ENCODE measurements at places on chromosomes 12 and 14.

DNA sequence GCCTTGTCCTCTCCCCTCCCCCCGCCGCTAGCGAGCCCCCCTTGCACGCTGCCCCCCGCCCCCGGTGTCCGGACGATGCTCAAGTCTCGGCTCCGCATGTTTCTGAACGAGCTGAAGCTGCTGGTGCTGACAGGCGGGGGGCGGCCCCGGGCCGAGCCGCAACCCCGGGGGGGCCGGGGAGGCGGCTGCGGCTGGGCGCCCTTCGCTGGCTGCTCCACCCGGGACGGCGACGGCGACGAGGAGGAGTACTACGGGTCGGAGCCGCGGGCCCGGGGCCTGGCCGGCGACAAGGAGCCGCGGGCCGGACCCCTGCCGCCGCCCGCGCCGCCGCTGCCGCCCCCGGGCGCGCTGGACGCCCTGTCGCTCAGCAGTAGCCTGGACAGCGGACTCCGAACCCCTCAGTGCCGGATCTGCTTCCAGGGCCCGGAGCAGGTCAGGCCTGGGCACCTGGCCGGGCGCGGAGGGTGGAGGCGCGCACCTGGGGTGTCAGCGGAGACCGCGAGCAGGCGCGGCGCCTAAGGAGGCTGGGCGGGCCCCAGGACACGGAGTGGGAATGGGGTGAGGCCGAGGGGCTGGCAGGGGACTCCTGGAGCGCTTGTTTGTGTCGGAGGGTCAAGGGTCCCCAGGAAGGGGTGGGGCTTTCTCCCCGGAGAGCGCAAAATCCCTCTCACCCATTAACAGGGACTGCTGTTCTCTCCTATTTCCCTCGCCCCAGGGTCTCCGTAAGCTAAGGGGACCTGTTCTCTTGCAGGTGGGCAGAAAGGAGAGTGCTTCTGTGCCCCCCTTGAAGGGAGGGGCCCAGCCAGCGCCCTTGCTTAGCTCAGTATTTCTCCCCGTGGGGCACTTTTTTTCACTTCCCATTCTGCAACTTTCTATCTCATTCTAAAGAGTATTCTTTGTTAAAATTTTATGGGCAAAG is 810 bp downstream of the MARCHF9 start:
- peaks cover 43% of the 10 kb centered on the region for H3K4me1 ChIP-seq
- H3K36me3 ChIP-seq: peaks cover 19% of the 10 kb centered on the region
- no peak for DNase-seq
- peak overlapping the region; percentile 89 for H3K4me3 ChIP-seq

- H3K27ac ChIP-seq: no peak overlapping the region
- H3K4me1 ChIP-seq: peaks cover 5% of the 10 kb centered on the region
- H3K36me3 ChIP-seq: no peaks in the 10 kb centered on the region
- DNase-seq: no peak
- no peaks in the 10 kb centered on the region for H3K27me3 ChIP-seq
Measured at GRCh38 chr12:80469681-80470080, 25.6 kb downstream of the PTPRQ start.

DNA sequence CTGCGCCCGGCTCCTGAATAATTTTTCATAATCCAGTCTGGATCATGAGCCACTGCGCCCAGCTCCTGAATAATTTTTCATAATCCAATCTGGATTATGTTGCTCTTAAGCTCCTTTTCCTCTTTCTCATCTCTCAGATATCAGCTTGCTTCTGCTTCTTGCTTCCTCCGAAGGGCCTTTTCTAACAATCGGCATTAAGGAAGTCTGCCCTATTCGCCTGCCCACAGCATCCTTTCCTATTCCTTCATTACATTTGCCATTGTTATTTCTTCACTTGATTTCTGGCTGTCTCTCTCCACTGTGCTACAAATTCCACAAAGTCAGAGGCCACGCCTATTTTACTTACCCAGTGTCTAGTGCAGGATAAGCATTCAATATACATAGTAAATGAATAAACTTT is 83.5 kb downstream of the TTC7B start:
- H3K4me3 ChIP-seq: no peak overlapping the region
- no peaks in the 10 kb centered on the region for H3K27me3 ChIP-seq
- H3K4me1 ChIP-seq: peaks cover 8% of the 10 kb centered on the region
- peaks cover 13% of the 10 kb centered on the region for H3K36me3 ChIP-seq
- H3K27ac ChIP-seq: no peak overlapping the region

- peaks cover 45% of the 10 kb centered on the region for H3K36me3 ChIP-seq
- no peaks in the 10 kb centered on the region for H3K27me3 ChIP-seq
- no peak overlapping the region for H3K4me3 ChIP-seq
- DNase-seq: no peak
- H3K4me1 ChIP-seq: no peaks in the 10 kb centered on the region
Measured at GRCh38 chr12:12115514-12115913, 44.8 kb downstream of the BCL2L14 start.

- H3K27me3 ChIP-seq: no peaks in the 10 kb centered on the region
- no peak for DNase-seq
- H3K36me3 ChIP-seq: no peaks in the 10 kb centered on the region
- peaks cover 10% of the 10 kb centered on the region for H3K4me1 ChIP-seq
Measured at GRCh38 chr12:108751821-108752220, 20.5 kb upstream of the CORO1C start.

DNA sequence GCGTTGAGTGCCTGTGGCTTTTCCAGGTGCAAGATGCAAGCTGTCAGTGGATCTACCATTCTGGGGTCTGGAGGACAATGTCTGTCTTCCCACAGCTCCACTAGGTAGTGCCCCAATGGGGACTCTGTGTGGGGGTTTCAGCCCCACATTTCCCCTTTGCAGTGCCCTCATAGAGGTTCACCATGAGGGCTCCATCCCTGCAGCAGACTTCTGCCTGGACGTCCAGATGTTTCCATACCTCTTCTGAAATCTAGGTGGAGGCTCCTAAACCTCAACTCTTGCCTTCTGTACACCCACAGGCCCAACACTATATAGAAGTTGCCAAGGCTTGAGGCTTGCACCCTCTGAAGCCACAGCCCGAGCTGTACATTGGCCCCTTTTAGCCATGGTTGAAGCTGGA is 52.9 kb downstream of the PRKCH start:
- no peak overlapping the region for H3K4me3 ChIP-seq
- H3K4me1 ChIP-seq: peaks cover 3% of the 10 kb centered on the region

DNA sequence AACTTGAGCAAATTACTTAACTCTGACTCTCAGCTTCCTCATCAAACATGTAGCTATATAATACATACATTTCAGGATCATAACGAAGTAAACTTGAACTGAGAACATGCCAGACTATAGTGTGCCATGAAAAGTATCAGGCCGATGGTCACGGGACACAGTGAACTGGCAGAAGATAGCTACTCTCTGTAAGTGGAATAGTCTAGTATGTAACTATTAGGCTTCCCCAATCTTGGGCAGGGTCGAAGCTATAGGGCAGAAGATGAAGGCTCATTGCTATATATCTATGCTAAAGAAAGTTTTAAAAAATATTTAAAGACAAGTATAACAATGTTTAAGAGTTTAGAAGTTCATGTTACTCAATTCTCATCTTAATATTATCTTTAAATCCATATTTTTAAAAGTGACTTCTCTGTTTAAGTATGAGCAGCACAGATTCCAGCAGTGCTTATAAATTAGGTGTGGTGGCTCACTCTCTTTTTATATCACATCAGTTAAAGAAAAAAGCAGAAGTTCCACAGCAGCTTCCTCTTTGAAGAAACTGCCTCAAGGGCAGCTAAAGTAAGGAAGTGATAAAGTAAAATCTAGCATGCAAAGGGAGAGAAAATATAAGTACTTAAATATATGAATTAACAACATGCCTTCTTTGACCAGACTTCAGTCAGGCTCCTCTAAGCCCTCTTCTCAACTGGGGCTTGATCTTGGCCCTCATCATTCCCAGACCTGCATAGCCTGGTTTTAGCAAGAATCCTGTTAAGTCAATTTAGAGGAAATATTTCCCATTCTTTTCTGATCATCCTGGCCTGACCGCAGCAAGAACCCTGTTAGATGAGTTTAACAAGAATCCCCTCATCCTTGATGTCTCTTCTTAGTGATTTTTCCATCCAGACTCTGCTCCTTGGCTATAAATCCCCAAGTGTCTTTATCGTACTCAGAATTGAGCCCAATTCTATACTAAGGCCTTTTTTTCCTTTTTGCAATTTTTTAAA is 8.4 kb upstream of the GLIPR1 start:
- no peaks in the 10 kb centered on the region for H3K36me3 ChIP-seq
- H3K27ac ChIP-seq: no peak overlapping the region
- no peak overlapping the region for H3K4me3 ChIP-seq

GRCh38 chr14:68506645-68507419 is 286.0 kb downstream of the ZFP36L1 start:
- no peak overlapping the region for H3K4me3 ChIP-seq
- DNase-seq: no peak
- H3K36me3 ChIP-seq: peaks cover 9% of the 10 kb centered on the region
- H3K27me3 ChIP-seq: no peaks in the 10 kb centered on the region

- H3K4me1 ChIP-seq: peaks cover 4% of the 10 kb centered on the region
- no peak overlapping the region for H3K27ac ChIP-seq
- no peaks in the 10 kb centered on the region for H3K36me3 ChIP-seq
- H3K4me3 ChIP-seq: no peak overlapping the region
- H3K27me3 ChIP-seq: peaks cover 5% of the 10 kb centered on the region
Measured at GRCh38 chr12:71142956-71143355, 14.8 kb downstream of the TSPAN8 start.
